ENCODE measurements at places on chromosomes 1 and 21.

- DNase-seq: peak; percentile 72
Measured at GRCh38 chr1:53182111-53182593, 14.5 kb upstream of the CPT2 start.

GRCh38 chr1:102586022-102586421 lies 522.3 kb downstream of the COL11A1 start:
- DNase-seq: no peak

GRCh38 chr1:99713006-99713405 lies 53.4 kb downstream of the FRRS1 start:
- DNase-seq: no peak

DNA sequence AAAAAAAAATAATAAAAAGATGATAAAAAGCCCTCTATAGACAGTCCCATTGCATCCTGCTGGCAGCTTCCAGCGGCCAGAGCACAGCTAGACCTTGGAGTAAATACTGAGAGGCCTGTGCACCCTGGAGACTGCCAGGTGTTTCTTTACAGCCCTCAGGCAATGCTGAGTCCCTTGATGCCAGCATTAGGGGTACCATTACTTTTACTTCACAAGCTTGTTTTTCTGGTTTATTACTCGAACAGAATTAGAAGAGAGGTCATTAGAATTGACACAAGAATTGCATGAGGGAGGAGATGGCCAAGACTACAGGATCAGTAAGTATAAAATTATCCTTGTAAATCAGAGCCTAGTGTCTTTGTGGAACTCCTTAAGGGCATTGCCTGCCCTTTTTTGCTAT lies 43.6 kb downstream of the AKNAD1 start:
- no peak for DNase-seq

- DNase-seq: no peak
Measured at GRCh38 chr1:159775716-159776115, 5.0 kb upstream of the DUSP23 start.

DNA sequence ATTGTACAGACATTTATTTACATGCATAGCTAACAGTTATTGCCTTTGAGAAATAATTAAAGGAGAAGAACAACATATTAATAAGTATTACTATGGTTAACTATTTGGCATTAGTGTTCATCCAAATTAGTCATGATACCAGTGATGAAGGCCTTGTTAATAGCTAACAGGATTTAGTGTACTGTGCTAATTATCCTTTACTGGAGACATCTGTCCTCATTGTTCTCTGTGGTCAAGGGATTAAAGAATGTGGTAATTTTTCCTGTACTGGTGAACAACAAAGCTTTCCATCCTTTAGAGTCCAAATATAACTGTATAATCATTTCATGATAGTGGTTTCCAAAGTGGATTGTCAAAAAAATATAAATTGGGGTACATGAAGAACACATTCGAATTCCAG lies 103.9 kb downstream of the ADGRL4 start:
- DNase-seq: no peak

DNA sequence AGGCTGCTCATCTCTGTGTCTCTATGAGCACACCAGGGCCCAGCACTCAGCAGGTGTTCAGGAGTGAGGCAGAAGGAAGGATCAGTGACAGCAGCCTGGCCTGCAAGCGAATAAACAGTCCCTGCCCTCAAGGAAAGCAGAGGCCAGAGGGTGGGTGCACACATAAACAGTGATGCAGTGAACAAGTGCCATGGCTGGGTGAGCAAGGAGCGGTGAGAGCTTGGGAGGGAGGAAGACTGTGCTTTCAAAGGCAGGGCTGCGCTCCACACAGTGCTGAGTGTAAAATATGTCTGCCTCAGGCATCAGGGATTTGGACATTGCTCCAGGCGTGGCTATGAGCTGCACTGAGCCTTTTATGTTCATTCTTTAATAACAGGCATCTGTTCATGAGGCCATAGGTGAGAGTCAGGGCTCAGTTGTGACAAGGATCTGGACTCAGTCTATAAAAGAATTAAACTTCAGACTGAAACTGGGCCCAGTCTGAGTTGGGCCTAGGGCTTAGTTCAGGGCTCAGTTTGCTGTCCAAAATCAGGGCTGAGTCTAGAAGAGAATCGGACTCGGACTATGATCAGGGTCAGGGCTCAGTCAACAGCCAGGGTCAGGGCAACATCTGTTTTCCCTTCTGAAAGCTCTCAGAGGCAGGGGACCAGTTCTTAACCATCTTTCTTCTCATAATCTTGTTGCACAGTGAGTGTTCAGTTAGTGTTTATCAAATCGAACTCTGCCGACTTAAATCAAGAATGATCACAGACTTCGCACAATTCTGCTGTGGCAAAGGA lies 213.7 kb downstream of the FOXD2 start:
- DNase-seq: no peak

DNA sequence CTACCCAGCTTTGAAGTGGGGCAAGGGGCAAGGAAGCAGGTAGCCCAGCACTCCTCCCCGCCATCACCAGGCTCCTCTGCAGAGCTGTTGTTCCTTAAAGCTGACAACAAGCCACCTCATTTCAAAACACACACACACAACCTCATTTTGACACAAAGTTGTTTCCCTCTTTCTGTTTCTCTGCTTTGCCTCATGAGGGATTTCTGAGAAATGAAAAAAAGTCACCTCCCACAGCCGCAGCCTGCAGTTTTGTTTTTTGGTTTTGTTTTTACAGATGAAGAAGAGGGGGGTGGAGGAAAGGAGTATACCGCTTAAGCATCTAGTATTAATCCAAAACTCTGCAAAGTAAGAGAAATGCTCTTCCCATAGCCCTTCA lies 12.1 kb downstream of the MCL1 start:
- no peak for DNase-seq

DNA sequence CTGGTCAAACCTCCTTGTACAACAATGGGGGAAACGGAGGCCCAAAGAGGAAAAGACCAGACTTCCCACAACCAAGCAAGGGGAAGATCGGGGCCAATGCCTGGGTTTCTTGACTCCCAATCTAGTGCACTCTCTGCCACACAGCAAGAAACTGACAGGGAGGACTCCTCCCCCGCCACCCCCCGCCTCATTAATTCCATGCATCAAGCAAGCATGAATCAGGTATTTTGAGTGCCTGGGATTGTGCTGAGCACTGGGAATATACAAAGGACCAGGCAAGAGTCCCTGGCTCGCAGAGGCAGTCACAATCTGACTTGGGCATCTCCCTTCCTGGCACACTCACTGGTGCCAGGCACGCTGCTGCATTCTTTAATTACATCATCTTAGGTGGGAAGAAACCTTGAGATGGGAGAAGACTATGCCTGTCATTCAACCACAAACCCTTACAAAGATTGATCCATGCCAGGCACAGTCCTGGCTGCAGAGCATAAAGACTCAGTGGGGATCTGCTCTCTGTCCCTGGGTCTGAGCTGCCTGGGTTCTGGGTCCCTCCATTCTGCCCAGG lies 4.4 kb upstream of the KCNC4 start:
- DNase-seq: no peak

- DNase-seq: no peak
Measured at GRCh38 chr1:109238382-109238781, 11.0 kb upstream of the CELSR2 start.

DNA sequence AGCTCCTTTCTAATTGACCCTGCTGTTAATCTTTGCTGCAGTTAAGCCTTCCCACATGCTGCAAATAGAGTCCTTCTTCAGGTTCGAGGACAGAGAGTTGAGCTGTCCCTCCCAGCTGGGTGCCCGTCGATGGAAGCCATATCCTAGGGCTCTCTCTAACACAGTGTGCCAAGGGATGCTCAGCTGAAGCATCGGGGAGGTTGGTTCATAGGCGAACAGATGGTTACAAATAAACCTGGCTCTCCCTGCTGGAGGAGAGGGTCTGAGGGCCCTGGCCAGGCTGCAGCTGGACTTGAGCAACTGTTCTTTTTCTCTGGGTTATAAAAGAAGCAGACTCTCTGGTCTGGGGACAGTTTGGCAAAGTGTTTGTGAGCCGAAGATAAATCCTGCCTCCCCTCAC lies 120.3 kb upstream of the C8B start:
- DNase-seq: no peak

- no peak for DNase-seq
Measured at GRCh38 chr1:175000697-175001187, 995 bp downstream of the CACYBP start.

GRCh38 chr1:20998826-20999225 lies 177.9 kb downstream of the EIF4G3 start:
- DNase-seq: no peak

DNA sequence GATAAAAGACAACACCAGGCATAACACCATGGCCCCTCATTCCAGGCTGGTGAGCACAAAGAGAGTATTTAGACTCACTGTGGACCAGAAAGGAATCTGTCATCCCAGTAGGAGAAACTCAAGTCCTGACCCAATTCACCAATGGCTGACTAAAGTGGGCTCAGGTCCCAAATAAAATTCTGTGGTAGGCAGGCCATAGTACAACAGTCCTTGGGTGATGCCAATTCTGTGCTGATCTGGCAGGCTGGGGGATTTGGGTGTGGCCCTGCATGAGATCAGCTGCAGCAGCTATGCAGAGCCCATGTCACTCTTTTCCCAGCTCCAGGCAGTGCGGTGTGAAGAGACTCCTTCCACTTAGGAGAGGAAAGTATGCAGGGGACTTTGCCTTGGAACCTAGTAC lies 245.1 kb downstream of the LBR start:
- no peak for DNase-seq

- DNase-seq: no peak
Measured at GRCh38 chr1:181141431-181141910, 53.0 kb downstream of the IER5 start.

GRCh38 chr1:184889902-184890301 lies 84.4 kb downstream of the NIBAN1 start:
- DNase-seq: no peak

DNA sequence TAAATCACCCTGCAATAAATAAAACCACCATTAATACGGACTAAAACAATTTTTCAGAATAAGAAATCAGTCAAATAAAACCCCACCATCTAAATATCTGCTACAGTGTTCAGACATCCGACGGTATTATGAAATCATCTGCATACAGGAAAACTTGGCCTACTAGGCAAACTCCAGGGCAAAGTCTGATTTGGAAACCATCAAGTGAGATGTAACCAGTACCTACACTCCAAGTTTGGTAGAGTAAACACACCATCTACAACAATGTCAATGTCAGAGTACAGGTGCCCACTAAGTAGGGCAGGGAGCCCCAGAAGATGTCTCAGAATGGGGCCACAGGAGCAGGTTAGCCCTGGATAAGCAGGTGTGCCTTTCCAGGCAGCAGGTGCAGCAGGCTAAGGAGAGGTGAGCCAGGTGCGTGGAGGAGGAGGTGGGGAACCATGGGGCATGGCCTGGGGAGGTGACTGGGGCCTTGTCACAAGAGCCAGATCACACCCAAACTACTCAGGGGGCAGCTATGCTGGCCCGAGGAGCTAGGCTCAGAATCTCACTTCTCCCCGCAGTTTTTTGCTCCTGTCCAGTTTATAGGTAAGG lies 59.6 kb downstream of the CAPZB start:
- no peak for DNase-seq

DNA sequence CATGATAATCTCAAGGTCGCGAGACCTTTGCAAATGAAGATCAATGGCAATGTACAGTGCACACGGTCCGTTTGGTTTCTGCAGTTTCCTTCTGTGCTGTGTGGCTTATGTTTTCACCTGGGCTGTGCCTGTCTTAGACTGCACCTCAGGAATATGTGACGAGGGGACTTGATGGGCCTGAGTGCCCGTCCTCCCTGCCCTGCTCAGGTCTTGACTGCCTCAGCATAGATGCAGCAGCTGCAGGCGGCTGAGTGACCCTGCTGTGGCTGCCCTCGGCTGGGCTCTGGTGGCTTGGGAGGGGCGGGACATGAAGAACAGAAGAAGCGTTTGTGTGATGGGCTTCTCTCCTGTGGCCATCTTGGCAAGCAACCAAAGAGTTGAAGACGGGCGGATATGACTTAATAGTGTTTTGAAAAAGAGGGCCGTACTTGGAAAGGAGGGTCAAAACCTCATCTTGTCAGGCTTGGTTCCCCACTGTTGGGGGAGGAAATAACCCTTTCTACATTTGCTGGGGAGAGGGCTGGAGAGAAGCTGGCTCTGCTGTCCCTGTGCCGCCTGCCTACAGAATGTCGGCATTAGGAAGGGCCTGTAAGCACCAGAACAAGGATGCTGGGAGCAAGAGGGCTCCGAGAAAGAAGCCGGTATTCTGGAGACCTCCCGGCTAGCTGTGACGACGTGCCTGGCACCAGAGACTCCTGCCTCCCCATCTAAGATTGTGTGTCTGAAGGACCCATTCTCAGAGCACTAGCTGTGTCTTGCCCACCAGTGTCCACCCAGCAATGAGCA lies 7.1 kb downstream of the MYBPHL start:
- DNase-seq: no peak

GRCh38 chr1:119737040-119737682 lies 25.4 kb downstream of the PHGDH start:
- DNase-seq: no peak

DNA sequence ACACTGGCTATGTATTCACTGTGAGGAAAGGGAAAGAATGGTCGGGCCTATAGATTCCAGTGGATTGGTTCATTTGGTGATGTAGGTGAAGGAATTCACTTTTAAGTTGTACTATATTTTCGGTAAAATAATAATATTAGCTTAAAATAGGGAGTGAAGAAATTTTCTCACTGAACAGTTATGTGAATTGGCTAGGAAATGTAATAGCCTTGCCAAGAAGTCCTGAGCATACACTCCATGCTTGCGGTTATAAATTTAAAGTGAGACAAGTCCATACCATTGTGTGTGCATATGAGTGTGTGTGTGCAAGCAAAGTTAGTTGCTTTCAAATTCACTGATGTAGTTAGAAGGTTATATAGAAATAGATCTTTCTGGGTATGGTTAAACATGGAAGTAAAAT lies 1651.0 kb downstream of the NCAM2 start:
- DNase-seq: no peak

GRCh38 chr1:78464449-78464891 lies 26.3 kb upstream of the PTGFR start:
- DNase-seq: no peak

GRCh38 chr1:25556132-25556670 lies 12.8 kb downstream of the LDLRAP1 start:
- DNase-seq: no peak

DNA sequence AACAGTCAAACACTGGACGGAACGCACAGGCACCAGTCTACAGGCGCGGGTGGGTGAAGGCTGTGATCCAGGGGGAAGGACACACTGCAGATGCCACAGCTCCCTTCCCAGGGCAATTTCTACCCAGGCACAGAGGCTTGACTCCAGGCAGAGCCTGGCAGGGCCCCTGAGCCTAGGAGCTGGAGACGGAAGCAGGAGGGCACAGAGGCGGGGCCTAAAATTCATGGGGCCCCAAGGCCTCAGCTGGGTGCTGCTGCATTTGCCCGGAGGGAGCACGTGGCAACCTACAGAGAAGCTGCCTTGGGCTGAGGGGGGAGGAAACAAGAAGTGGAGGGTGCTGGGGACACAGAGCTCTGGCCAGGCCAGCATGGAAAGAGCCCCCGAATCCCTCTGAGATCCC lies 41.2 kb downstream of the UBE2G2 start:
- no peak for DNase-seq

DNA sequence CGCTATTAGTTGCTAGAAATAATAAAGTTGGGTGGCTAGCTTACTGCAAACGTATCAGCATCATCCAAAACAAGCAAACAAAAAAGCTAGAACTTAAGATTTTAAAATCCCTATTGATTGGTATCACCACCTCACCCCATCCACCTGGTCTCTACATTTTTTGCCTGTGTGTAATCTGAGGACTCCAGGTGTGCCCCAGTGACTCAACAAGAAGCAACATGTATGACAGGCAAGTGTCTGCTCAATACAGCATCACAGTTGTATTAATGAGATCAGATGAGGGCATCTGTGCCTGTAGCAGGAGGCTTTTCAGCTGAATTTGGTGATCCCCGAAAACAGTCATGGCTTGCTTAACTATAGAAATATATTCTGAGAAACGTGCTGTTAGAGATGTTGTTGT lies 14.6 kb upstream of the PAPPA2 start:
- no peak for DNase-seq

Data from stimulated activated CD8-positive, alpha-beta memory T cell treated with anti-CD3 and anti-CD28 coated beads, Interleukin-15, amount 100 ng/mL, for 1 hour (primary cell).